ENCODE measurements at places on chromosomes 6 and 20.
A peak's percentile ranks its signal among the peaks of the same experiment; 100 is the strongest.

DNA sequence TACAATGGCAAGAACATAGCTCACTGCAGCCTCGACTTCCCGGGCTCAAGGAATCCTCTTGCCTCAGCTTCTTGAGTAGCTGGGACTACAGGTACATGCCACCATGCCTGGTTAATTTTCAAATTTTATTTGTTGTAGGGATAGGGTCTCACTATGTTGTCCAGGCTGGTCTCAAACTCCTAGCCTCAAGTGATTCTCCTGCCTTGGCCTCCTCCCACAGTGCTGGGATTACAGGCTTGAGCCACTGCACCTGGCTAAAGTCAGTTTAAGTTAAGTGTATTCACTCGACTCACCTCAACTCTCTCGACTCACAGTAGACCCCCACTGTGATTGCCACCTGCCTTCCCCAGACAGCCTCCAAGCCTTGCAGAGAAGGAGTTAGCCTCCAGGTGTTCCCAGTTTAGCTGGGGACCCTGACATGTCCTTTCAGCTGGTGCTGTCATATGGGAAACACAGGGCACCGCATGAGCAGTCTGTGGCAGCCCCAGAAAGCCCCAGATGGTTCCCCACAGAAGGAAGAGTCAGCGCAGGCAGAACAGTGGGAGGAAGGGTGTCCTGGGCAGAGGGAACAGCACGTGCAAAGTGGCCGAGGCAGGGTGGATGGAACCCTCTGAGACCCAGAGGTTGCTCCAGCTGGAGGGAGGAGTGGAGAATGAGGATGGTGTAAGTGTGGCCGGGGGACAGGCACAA, 40.4 kb downstream of the CEBPB start:
- no peak for DNase-seq

DNA sequence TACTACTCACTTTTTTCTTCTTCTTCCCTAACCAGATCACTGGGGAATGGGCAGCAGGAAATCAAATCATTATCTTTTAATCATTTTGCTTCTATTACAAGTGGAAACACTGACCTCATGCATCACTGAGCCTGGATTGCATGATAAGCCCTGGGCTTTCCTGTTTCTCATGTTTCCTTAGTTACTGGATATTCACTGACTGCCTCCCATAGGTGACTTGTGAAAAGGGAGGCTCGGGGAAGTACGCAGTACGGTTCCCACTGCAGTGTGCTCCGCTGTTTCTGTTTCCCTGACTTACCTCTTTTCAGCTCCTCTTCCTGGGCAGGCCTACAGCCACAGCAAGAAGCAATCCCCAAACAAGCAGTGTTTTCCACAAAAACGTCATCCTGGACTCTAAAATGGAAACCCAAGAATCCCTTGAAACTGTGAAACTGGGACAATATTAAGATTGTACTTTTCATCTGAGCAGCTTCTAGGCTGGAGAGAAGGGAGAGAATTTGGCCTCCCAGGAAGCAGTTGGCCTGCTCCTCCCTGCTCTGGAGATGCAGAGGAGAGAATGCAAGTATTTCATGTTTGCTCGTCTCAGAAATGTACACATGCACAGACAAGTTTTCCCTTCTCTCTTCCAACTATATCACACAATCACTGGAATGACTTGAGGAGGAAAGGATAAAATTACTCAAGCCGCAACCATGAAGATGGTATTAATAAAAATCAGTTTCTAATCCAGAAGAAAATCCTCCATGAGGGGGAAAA, 13.1 kb downstream of the BTNL2 start:
- peak; percentile 76 for DNase-seq

DNA sequence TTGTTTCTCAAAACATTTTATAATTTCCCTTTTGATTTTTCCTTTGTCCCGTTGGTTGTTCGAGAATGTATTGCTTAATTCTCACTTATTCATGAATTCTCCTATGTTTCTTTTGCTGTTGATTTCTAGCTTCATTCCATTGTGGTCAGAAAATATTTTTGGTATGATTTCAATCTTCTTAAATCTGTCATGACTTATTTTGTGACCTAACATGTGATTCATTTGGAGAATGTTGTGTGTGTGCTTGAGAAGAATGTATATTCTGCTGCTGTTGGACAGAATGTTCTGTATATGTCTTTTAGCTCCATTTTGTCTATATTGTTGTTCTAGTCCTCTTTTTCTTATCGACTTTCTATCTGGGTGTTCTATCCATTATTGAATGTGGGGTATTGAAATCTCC, 286.2 kb upstream of the RNF217 start:
- DNase-seq: no peak

DNA sequence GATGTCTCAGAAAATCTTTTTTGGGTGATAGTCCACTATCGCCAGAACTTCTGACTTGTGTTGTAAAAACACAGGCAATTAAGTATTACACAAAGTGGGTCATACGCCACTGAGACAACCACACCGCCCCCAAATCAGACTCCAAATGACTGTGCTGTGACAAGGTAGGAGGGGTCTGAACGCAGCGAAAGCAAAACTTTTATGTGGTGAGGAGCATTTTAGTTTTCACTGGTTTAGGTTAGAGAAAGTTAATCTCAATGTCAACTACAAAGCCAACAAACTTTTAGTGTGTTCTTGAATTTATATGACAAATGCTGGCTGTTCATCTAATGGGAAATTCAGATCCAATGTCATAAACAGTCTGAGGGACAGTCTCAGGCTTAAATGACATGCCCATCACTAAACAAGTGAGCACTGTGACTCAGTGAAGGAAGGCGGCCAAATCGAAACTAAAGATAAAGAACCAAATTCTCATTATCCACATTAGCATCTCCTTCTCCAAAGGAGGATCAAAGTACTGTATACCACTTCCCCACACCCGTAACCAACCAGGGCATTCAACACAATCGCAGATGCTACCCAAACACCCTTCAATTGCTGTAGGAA, 186.7 kb downstream of the GJA10 start:
- no peak for DNase-seq

DNA sequence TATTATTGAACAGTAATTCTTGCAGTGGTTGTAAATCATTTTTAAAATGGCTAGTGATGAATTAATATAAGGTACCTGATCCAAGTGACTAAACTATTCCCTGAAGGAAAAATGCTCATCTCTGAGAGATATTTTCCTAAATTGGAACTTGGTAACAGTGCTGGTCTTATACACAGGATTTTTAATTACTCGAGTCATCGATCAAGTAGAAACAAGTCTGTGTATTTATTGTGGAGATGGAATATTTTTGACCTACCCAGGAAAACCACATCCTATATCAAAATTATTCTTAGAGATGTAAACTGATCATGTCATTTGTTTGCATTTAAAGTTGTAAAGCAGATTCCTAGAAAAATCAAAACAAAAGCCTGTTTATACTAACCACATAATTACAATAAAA, 166.9 kb downstream of the MOXD1 start:
- DNase-seq: no peak

DNA sequence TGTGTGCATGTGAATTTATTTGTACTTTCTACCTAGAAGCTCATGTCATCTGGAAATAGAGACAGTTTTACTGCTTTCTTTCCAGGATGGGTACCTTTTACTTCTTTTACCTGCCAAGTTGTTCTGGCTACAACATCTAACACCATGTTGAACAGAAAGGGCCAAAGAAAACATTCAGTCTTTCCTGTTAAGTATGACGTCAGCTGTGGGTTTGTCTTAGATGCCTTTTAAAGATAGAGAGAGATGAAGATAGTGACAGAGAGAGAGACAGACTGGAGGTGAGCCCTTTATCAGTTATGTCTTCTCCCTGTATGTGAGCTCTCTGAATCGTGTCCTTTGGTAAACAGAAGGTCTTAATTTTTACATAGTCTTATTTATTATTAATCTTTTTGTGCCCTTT, 3.4 kb upstream of the DACT2 start:
- peak; percentile 70 for DNase-seq

DNA sequence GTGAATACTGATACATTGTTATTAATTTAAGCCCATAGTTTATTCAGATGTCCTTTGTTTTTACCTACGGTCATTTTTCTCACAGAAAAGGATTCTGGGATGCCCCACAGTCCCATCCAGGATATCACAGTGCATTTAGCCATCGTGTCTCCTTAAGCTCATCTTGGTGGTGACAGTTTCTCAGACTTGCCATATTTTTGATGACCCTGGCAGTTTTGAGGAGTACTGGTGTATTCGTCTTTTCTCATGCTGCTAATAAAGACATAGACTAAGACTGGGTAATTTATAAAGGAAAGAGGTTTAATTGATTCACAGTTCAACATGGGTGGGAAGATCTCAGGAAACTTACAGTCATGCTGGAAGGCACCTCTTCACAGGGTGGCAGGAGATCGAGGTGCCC, 295.9 kb upstream of the CDH4 start:
- no peak for DNase-seq

GRCh38 chr6:33142501-33143070, 49.7 kb downstream of the COL11A2 start:
- DNase-seq: no peak

DNA sequence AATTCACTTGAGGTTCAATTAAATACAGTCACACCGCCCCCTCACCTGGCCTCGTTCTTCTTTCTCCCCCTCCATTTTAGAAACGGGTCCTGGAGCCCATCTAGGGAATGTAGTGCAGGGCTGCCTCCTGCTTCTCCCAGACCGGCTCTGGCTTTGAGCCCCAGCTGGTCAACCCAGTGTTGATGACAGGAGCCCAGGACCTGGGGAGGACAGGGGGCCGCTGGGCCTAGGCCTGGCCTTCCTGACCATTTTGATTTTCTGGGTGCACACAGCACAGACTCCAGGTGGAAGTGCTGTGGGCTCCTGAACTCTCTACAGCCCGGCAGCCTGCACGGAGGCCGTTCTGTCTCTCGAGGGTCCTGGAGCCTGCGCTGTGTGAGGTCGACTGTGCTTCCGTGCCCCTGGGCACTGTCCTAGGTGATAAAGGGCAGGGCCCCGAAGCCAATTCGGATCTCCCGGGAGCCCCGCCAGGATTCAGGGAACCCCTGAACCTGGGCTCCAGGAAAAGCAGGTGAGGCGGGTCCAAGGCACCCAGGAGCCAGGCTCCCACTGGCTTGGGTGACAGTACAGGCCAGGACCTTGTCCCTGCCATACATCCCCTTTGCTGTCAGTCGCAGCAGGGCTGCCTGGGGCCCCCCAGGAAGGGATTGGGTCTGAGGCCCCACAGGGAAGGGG, 23.3 kb downstream of the NPEPL1 start:
- DNase-seq: no peak

DNA sequence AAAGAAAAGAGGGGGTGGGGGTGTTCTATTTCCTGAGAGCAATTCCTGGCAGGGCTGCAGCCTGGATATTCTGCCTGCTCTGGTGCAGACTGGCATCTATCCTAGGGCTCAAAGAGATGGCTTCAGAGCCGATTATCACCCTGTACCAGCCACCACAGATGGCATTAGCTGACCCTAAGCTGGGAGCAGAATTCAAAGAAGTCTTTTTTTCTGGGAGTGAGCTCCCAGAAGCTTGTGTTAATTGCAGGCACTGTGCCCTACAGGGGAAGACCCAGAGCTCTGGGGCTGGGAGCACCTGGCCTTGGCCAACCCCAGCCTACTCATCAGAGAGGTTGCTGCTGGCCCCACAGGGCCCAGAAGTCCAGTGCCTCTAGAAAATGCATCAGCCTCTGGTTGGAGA, 85.9 kb downstream of the PXDC1 start:
- DNase-seq: no peak

DNA sequence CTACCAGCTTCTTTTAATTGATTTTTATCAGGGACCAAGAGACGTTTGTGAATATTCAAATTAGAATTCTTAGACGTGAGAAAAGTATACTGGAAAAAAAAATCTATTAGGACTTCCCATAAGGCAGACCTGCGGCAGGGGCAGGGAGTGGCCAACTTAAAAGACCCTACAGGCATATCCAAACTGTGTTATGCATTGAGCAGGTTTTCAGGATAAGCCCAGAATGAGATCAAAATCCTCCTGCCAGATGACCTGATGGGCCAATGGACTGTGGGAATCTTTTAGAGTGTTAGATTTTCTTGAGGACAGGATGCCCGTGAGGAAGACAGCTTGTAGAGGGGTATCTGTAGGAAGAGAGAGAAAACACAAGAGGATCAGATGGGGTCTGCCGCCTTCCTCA, 391.5 kb downstream of the CD83 start:
- no peak for DNase-seq

DNA sequence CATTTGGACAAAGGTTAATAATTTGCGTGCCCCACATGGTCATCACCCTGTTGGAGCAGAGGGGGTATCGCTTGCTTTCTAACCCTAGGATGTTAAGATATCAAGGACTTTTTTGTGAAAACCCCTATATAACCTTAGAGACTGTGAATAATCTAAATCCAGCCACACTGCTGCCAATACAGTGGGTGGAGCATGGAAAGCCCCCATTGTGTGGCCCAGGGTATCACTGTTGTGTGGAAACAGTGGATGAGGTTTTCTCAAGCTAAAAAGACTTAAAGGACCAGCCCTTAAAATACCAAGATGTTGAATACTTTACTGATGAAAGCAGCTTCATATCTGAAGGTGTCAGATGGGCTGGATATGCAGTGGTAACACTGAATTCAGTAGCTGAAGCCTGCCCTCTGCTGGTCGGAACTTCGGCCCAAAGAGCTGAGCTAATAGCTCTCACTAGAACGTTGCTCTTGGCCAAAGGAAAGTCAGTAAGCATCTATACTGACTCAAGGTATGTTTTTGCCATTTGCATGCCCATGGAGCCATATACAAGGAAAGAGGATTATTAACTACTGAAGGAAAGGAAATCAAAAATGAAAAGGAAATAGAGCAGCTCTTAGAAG, 695.2 kb downstream of the PHF3 start:
- DNase-seq: peak; percentile 78

- DNase-seq: no peak
These were observed 78.3 kb upstream of the CHD6 start for GRCh38 chr20:41696428-41696827.

GRCh38 chr6:152117156-152118133, 310.0 kb downstream of the ESR1 start:
- no peak for DNase-seq

DNA sequence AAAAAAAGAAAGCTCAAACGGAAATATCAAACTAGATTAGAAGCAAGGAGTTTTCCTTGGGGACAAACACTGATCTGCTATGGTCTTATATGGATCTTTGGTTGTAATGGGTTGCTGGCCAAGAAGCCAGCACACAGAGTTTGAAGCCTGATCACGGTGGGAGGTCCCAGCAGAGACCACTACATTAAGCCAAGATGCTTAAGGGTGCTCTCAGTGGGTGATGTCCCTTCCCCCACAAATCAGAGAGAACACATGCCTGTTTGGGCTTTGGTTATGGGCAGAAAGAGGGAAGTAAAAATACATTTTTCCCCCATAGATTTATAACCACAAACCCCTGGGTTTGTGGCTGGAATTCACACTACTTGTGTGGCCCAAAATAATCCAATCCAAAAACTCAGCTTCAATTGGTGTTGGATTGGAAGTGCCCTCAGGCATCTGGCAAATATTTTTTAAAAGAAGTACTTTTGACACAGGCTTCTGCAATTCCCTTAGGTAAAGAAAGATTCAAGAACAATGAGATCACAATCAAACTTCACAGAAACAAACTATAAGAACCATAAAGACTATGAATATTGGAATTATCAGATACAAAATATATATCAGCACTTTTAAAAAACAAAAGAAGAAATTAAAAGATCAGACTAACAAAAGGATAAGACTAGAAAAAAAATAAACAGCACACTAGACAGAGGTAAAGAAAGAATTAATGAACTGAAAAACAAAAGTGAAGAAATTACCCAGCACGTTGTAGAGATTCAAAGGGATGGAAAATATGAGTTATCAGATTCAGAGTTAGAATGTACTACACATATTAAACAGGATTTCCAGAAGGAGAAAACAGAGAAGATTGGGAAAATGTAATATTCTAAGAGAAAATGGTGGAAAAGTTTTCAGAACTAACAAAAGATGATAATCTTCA, 44.7 kb downstream of the ESF1 start:
- no peak for DNase-seq
